ENCODE measurements at places on chromosomes 5 and 9.
A peak's percentile ranks its signal among the peaks of the same experiment; 100 is the strongest.

GRCh38 chr5:76710991-76711390 lies 4.9 kb upstream of the F2R start:
- DNase-seq = no peak

GRCh38 chr5:79349881-79350280 lies 114.0 kb downstream of the JMY start:
- DNase-seq = no peak

DNA sequence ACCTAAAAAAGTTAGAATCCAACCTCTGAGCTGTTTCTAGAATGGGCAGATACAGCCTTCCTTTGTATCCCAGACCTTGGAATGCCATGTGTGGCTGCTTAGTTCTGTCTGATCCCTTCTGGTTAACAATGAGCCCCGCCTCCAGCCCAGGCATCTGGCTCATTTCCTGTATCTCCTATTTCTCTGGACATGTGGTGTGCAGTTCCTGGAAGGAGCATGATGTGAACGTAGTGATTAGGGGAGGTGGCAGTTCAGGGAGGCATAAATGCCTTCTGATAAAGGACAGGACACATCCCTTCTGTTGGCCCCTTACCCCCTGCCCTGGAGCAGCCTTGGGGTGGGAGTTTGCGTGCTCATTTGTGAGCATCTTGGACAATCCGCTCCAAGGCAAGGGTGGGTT lies 243.0 kb downstream of the ZSWIM6 start:
- DNase-seq = no peak

GRCh38 chr5:120122703-120123102 lies 341.4 kb upstream of the PRR16 start:
- no peak for DNase-seq

DNA sequence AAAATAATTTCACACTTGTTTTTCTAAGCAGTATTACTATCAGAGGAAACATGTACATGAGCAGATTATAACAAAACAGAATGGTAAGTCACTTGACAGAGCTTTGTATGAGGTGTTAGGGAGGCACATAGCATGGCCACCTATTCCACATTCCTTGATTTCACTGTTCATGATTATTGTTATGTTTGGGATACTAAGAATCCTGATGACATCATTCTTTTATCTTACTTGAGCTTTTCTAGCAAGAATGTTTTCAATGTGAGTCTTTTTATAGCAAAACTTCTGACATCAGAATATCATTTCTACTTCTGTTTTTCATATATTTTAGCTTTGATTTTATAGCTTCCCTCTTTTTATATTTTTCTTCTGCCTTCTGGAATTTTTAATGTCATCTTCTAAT lies 208.2 kb downstream of the DMRTA1 start:
- DNase-seq = no peak

DNA sequence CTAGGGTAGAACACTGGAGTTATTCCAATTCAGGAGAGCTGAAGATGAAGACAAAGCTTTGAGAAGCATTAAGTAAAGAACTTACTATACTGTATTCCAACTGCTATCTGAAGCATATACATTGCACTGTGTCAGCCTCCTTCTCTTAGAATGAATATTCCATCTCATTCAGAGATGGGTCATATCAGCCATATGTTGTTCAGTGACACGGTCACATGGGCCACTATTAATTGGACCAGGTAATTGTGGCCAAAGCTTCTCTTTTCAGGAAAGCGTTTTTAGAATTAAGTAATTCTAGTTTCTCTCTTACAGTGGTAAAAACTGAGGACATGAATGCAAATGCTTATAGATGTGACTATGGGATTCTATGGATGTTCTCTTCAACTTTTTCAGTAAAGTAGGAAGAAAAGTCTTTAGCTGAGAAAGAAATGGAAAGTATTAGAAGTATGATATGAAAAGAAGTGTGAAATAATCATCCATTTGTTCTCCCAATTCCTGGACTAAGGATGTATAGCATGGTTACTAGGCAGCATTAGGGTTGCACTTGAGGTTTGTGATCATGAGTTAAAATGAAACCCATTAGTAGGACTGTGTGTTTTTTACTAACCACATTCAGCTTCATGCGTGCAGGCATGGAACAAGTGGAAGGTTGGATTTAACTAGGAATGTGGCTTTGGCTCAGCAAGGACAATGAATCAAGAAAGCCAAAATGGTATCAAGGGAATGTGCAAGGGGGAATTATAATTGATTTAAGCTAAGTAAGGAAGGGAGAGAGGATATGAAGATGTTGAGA lies 40.9 kb downstream of the CETN3 start:
- DNase-seq = no peak

DNA sequence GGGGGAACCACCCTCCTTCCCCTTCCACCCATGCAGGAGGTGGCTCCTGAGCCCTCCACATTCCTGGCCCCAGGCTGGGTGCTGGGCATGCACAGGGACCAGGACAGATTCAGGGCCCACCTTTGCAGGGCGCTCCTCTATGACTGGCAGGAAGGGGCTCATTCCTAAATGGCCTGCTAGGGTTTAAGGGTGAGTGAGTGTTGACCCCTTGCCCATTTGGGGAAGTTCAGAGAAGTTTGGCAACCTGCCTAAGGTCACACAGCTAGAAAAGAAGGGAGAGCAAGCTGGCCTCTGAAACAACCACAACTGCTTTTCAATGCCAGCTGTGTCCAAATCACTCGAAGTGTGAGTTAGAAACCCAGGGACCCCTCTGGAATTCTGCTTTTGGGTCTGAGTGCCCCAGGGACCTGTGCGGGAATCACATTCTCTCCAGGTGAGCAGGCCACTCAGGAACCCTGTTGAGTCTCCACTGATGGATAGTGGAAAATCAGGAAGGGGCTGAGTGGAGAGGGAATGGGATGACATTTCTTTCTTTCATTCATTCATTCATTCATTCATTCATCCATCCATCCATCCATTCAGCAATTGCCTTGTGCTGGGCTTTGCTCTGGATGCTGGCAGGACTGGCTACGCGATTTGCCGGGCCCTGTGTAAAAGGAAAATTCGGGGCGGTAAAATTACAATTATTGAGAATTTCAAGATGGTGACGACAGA lies 191.9 kb downstream of the C9orf50 start:
- DNase-seq = no peak

GRCh38 chr5:23579566-23579965 lies 72.2 kb downstream of the PRDM9 start:
- no peak for DNase-seq

DNA sequence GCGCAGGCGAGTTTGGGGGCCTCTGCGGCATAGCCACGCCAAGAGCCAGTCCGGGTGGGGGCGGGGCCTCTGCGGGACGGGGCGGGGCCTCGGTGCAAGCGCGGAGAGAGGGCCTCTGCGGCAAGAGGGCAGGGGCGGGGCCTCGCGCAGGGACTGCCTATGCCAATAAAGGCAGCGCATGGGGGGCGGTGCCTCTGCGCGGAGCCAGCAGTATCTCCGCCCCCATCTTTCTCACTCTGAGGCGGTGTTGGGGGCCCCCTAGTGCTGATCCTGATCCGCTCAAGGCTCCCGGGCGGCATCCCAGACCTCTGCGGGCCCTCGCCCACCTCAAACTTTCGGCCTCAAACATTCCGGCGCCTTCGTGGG lies 9.2 kb upstream of the GPRIN1 start:
- DNase-seq = peak; percentile 24

GRCh38 chr5:10111571-10111970 lies 138.1 kb downstream of the ATPSCKMT start:
- no peak for DNase-seq

- DNase-seq = no peak
Observed at GRCh38 chr5:3596857-3597166, 1.2 kb downstream of the IRX1 start.

DNA sequence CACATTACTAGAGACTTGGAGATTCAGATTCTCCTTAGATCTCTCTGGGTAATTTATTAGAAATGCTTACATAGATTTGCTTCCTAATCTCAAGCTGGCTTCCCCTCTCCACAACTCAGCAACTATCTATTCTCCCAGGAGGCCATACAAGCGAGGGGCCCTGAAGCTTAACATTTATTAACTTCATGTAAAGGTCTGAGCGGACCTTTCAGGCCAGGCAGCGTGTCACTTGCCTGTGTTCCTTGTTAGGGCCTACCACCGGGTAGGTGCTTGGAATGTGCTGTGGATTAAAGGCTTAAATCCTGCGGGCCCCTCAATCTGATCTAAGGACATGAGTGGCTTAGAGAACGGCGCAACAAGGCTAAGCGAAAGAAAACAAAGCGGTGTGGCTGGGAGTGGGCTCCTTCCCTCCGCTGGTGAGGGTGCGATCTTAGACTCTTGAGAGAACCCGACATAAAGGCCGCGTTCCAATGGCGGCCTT lies 712 bp upstream of the HSPA4 start:
- no peak for DNase-seq

DNA sequence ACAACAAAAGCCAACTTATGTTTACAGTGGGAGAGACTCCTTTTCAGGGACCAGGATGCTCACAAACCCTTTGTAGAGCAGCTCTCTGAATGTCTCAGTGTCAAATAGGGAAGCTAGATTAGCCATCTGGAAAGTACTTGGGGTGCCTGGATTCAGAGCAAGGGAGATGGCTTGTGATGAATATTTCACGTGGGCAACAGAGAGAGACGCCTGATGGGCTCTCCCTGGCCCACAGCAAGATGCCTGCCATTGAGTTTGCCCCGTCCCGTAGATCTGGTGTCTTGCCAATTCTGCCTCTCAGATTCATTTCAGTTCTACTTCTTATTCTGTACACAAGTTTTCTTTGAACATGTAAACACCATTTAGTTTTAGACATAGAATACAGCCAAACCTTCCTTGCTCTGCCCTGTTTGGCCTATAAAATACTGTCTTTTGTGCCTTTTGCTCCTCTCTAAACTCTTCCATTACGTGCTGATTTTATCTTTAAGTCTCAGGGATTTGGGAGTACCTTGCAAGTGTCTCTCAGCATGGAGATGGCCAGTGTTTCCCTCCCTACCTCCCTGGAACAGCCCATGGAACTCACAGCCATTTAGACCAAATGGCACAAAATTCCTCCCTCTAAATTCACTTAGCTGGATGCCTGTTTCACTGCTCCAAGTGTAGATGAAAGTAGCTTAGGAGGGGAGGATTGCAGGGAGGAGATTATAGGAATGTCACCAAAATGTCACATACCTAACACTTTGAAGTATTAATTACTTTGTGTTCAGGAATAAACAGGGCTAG lies 234.3 kb downstream of the SAXO1 start:
- DNase-seq = no peak

- no peak for DNase-seq
Observed at GRCh38 chr5:119288379-119289033, 67.3 kb upstream of the TNFAIP8 start.

DNA sequence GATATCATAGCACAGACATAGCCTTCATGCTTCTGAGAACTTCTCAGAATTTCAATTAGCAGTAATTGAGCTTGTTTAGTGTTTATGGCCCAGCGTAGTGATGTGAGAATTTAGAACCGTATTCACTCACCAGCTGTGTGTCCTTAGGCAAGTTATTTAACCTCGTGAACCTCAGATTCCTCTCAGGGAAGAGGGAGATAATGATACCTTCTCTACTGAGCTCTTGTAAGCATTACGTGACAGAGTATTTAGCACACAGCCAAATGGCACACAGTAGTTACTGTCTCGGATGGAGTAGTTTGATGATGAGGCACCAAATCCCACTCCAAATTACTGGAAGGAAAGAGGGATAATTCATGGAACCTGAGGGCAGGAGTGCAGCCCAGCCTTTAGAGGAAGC lies 429.3 kb downstream of the CCDC171 start:
- no peak for DNase-seq

DNA sequence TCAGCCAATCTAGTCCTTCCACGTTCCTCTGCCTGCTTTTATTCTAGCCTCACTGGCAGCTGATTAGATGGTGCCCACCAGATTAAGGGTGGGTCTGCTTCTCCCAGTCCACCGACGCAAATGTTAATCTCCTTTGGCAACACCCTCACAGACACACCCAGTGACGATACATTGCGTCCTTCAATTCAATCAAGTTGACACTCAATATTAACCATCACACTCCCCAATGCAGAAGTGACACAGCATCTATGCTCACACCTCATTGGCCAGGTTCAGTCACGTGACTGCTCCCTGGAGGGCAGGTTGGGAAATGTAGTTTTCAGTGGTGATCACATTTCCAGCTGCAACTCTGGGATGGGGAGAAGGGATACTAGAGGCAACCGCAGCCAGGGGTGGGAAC lies 13.0 kb downstream of the SUSD3 start:
- DNase-seq = no peak

DNA sequence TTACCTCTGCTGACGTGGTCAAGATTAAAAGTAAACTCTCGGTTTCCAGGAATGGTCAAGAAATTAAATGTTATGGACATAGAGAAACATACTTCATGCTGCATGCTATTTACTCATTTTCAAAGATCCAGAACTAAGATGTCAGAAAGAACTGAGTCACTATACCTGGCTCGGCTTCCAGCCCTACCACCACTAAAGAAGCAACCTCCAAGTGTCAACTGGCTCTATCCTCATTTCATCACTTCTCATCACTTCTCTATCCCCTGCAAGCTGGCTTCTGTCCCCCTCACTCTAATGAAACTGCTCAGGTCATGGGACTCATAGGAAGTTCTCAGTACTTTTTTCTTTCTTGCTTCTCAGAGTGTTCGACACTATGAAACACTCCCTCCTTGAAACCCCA lies 116.2 kb downstream of the CDK5RAP2 start:
- no peak for DNase-seq

GRCh38 chr9:29838491-29839020 lies 2265.3 kb upstream of the C9orf72 start:
- no peak for DNase-seq

- no peak for DNase-seq
Observed at GRCh38 chr9:133205996-133206931, 2.8 kb downstream of the OBP2B start.

- no peak for DNase-seq
Observed at GRCh38 chr9:96620181-96620514, 505 bp upstream of the CDC14B start.

DNA sequence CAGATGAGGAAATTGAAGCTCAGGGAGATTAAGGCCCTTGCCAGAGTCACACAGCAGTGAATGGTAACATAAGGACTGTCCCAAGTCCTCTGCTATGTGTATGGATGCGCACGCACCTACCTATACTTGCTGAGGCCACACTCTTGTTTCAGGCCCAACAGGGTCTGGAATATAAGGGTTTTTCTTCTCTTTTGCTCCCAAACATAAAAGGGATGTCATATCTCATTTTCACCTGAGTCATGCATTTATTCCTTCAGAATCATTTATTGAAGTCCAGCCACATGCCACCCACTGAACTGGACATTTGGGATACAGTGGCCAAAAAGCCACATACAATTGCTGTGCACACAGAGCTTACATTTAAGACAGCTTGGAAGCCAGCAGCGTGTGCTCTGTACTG lies 92.0 kb downstream of the SH3TC2 start:
- DNase-seq = no peak

DNA sequence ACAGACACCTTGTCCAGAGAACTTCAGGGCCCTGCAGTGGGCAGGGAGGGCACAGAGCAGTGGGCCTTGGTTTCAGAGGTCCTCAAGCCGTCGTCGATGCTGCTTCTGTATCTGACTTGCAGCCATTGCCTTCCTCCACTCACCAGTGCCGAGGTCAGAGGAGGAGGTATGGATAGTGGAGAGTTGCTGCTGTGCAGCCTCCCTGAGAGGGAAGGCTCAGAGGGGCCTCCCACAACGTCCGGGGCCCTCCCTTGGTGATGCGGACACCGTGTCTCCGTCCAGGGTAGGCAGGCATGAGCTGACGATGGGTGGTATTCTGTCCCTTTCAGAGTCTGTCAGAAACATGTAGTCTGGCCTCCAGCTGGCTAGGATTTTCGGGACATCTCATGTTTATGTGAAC lies 73.9 kb downstream of the MVB12B start:
- no peak for DNase-seq
